ENCODE measurements at places on chromosomes 6 and 20.

DNA sequence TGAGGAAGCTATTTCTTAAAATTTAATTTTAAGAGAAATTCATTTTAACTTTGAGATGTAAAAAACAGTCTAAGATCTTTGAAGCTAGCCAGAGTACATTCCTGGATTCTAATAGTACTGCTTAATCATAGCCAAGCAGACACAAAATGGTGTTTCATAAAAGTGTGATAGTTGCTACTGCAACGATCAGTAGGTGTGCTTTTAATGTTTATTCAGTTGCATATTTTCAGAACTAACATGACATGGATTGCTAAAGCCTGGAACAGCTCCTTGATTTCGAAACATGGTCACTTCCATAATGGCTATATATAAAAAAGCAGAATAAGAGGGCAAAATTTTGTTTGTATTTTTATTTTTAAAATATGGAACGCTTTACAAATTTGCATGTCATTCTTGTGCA is 35.5 kb downstream of the SESN1 start:
- no peak for DNase-seq

- no peak for DNase-seq
These were observed 41.3 kb downstream of the DST start for GRCh38 chr6:56601390-56601789.

- DNase-seq = no peak
These were observed 135.6 kb upstream of the UST start for GRCh38 chr6:148611213-148611612.

DNA sequence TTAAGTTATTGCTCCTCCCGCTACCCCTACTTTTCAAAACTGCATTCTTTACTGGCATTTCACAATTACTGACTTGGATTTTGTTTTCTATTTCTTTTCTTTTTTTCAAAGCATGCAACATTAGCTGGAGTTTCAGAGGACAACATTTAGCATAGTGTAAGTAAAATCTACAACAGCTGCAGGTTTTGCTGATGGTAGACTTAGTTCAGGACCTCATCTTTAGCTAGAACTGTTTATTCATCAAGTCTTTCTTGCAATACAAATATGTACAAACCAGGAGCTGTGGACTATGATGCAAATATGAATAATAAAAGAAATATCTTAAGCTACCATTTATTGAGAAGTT is 728 bp upstream of the CEP162 start:
- no peak for DNase-seq

DNA sequence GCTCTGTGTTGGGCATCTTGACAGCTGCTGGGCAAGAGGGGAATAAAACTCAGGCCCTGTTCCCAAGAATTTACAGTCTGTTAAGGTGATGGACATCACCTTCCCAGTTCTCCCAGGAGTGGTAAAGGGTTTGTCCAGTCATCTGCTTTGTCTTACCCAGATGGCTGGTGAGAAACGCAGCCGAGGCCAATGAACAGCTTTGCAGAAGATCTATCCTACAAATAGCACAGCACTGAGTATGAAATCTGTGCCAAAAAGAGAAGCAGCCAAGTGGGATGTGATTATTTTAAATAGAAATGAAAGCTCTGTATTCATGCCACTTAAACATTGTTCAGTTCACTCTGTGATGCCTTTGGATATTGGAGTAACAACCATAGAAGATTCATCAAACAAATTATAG is 132.7 kb upstream of the SLC22A16 start:
- no peak for DNase-seq

GRCh38 chr20:11820838-11821237 is 96.9 kb upstream of the BTBD3 start:
- no peak for DNase-seq

- DNase-seq = no peak
These were observed 42.4 kb downstream of the PTCHD4 start for GRCh38 chr6:48068278-48069251.

GRCh38 chr6:82178077-82178758 is 69.3 kb downstream of the IBTK start:
- no peak for DNase-seq

GRCh38 chr6:26477426-26477825 is 19.7 kb downstream of the BTN2A1 start:
- DNase-seq = no peak

- no peak for DNase-seq
These were observed 80.8 kb downstream of the SCML4 start for GRCh38 chr6:107743311-107743710.

DNA sequence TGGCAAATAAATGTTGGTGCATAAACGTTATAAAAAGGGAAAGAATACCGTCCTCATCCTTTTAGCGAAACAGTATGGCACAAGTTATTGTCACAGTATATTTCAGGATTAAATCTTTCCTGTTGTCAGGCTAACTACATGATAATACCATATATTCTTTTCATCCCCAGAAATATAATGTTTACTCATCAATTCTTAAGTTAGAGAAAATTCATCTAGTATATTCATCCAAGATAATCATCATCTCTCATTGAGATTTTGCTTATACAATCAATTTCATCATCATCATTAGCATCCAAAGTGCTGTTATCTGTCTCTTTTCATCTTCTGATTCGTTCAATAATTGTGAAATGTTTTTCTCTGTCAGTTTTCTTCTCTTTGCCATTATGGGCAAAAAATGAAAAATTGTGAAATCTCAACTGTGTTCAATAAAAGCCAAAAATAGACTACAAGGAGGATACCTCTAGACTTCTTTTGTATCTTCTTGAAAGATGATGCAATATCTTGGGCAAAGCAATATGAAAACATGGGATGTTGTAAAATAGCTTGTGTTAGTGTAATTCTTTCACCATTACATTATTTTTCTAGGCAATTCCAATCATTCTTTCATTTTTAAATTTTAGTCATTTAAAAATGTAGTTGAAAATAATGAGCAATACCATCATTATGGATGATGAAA is 2.6 kb downstream of the SPACA1 start:
- DNase-seq = no peak

- no peak for DNase-seq
These were observed 58.2 kb downstream of the PIGU start for GRCh38 chr20:34618676-34619075.

DNA sequence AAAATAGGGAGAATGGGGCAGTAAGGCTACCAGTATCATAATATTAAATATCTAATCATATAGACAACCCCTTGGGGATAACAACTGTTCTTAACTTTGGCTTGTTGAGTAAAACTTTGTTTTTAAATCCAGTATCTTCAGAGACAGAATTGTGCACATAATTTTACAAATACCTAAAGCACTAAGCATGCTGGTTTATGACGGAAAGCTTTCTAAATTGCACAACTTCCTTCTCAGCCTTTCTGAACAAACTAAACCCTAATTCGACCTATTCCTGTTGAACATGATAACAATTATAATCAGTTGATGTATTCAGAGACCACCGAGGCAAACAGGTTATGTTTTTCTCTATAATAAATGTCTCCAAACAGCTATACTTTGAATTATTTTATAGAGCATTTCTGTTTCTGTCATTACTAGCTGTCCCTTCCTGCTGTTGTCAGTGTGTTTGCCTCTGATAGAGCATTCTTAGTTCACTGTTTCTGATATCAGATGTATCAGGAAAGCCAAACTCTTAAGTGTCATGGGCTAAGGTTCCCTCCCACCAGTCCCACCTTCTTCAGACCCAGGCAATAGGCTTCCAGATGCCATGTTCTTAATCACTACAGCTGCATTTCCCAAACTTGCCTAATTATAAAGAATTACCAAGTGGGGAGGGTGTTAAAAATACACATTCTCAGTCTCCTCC is 8.7 kb downstream of the ZHX3 start:
- DNase-seq = no peak

DNA sequence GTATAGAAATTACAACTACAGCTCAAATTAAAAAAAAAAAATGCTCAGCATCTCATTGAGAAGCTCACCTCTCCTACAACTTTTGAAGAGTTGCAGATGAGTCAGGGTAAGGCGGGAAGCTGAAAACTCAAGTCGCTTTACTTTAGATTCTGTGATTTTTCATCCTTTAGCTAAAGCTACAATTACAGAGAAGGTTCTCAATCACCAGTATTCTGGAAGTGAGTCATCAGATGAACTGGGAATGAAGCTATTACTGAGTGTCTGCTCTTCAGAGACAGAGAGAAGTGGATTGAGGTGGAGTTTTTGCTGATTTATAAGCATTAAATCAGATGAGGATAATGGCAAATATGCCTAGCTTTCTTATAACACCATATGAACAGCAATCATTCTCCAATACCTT is 91.9 kb downstream of the TFAP2A start:
- DNase-seq = no peak

DNA sequence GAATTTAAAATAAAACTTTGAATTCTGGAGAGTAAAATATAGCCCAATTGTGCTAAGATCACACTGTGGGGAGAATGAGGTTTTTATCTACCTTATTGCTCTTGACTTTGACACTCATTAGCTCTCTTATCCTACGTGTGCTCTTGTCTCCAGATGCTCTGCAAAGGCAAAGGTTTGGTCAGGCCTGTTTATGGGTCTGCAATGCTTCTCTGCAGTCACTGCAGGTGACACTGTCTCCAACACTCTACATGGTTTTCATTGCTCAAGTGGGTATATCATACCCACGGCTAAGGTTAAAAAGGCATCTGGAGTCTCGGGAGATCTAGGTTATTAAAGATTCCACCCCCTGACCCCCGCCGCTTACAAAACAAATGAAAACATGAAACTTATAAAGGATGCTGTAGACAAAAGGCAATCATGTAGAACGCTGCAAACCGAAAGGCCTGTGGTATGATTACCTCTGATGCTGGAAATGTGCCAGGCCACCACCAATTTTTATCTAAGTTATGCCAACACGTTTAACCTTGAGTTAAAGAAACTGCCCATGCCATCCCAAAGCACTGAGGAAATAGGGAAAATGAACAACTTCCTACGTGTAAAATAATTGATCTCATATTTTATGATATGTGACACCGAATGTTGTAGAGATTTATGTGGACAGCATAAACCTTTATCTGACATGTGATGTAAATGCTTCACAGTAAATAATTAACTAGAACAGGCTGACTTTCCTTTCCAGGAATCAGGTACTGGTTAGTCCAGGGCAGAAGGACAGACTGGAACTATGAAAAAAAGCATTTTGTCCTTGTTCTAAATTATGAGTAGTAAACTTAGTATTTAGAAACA is 238.2 kb upstream of the NOX3 start:
- no peak for DNase-seq

DNA sequence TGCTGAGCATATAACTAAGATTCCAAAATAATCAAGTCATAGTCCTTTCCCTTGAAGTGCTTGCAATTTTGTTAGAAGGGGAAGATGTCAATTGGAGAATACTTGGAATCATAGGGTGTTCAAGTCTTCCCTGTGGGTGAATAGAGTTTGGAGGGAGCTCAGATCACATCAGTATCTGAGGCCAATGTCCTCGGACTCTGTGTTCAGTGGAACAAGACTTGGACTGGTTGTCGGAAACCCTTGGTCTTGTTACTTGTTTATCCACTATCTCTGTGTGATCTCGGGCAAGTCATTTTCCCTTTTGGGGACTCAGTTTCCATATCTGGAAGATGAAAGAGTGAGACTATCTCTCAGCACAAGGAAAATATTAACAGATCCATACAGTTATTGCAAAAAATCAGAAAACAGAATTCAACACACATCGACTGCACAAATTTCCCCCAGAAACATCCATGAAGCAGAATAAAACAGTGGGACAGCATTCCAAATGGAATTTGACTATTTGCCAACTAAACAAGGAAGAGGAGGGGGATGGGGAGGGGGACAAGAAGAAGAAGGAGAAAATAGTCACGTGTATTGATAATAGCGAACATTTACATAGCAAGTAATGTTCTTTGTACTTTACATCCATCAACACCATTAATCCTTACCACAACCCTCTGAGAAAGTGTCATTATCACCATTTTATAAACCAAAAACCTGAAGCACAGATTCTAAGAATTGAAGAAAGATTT is 3.9 kb upstream of the EDEM2 start:
- no peak for DNase-seq

DNA sequence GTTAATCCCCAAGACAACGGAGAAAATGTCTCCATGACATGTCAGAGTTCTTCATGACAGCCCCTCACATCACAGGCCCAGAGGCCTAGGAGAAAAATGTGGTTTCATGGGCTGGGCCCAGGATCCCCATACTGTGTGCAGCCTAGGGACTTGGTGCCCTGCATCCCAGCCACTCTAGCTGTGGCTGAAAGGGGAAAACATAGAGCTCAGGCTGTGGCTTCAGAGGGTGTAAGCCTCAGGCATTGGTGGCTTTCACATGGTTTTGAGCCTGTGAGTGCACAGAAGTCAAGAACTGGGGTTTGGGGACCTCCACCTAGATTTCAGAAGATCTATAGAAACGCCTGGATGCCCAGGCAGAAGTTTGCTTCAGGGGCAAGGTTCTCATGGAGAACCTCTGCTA is 122.8 kb downstream of the FHL5 start:
- DNase-seq = no peak

- no peak for DNase-seq
These were observed 91.1 kb upstream of the OPRM1 start for GRCh38 chr6:153947808-153948447.

DNA sequence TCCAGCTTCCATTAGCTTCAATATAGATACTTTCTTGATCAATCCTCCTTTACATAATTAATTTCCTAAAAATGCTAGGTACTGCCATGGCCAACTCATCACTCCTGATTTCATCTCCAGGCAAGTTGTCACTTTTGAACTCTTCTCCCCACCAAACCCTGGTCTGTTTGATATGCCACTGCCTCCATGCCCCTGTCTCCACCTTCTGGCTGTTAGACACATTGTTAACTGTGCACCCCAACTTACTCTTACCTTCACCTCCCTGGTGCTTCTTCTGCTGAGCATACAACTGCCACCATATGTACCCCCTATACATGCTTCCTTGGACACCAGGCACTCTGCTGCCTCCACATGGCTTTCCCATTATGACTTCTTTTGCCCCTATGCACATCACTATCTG is 21.9 kb upstream of the AIG1 start:
- DNase-seq = no peak

DNA sequence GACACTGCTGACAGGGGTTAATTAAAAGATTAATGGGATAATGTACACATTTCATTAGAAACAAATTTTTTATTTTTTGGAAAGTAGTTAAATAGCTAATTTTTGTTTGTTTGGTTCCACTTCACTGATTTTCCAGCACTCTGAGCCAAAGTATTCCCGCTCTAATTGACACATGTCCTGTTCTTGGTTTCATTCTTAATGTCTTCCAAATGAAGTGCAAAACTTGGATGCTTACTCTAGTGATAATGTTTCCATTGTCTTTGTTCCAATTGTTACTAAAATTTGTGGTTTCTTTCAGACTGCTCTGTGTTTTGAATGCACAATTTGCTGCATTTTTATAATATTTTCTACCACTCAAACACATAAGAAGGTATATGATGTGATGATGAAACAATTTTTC is 794.3 kb downstream of the PHF3 start:
- no peak for DNase-seq
